ENCODE measurements at places on chromosomes 2 and 18.

- no peak for DNase-seq
Observed at GRCh38 chr2:83561592-83561991, 897.5 kb downstream of the SUCLG1 start.

DNA sequence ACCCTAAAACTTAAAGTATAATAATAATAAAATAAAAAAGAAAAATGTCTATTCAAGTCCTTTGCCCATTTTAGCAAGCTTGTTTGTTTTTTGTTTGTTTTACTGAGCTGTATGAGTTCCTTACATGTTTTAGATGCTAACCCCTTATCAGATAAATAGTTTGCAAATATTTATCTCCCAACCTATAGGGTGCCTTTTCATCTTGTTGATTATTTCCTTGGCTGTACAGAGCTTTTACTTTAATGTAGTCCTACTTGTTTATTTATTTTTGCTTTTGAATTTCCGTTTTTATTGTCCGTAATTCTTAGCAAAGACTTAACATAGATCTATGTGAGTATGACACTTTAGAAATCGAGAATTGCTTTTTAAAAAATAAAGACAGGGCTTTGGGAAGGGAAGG is 17.8 kb downstream of the PXDN start:
- DNase-seq: no peak

DNA sequence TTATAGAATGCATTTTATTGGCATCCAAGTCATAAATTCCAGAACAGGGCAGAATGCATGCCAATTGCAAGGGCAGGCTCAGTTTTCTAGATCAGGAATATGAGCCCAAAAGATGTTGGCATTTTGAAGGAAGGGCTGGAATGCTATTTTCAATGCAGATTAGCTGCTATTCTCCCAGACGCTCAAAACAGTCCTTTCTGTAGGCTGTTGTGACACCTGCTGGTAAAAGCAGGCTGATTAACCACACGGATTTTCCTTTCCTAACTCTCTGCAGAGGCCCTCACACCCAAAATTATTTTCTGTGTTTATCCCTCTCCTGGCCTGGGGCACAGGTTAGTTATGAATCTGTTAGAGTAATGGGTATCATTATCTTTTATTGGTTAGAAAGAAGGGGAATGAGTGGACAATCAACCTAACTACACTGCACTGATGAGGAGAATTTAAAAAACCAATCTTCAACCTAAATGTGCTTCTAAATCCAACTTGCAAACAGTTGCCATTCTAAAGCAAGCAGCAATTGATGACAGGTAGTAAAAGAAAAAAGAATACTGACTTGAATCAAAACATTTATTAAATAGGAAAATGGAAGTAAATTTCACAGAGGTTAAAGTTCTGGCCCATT is 94.0 kb downstream of the PLA2R1 start:
- DNase-seq: peak; percentile 25

GRCh38 chr2:241463276-241464135 is 44.9 kb downstream of the STK25 start:
- no peak for DNase-seq

- no peak for DNase-seq
Observed at GRCh38 chr2:174070281-174070680, 105.1 kb upstream of the SP3 start.

GRCh38 chr2:21710031-21710430 is 586.3 kb downstream of the TDRD15 start:
- no peak for DNase-seq

GRCh38 chr18:37261246-37261840 is 304.3 kb downstream of the CELF4 start:
- peak; percentile 24 for DNase-seq

- DNase-seq: no peak
Observed at GRCh38 chr18:66795051-66795450, 191.2 kb upstream of the CDH19 start.

GRCh38 chr2:220569112-220569897 is 941.9 kb downstream of the SLC4A3 start:
- DNase-seq: no peak

- DNase-seq: no peak
Observed at GRCh38 chr18:33427549-33427948, 13.0 kb downstream of the CCDC178 start.

DNA sequence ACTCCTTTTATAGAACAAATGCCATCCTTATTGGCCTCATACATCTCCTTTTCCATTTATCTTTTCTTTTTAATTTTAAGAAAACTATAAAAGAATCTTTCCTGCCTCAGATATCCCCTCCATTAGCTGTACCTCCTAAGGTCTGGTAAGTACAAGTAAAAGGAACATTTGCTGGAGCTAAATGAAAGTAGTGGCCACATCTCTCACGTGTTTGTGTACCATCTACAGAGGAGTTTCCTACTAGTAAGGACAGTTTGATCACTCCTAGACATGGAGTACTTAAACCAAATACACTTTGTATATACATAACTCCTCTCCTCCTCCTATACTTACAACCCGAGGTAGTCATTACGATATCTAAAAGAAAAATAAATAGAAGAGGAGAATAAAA is 504.8 kb downstream of the LRRTM4 start:
- no peak for DNase-seq

GRCh38 chr2:31170071-31170698 is 31.9 kb upstream of the GALNT14 start:
- peak; percentile 61 for DNase-seq

DNA sequence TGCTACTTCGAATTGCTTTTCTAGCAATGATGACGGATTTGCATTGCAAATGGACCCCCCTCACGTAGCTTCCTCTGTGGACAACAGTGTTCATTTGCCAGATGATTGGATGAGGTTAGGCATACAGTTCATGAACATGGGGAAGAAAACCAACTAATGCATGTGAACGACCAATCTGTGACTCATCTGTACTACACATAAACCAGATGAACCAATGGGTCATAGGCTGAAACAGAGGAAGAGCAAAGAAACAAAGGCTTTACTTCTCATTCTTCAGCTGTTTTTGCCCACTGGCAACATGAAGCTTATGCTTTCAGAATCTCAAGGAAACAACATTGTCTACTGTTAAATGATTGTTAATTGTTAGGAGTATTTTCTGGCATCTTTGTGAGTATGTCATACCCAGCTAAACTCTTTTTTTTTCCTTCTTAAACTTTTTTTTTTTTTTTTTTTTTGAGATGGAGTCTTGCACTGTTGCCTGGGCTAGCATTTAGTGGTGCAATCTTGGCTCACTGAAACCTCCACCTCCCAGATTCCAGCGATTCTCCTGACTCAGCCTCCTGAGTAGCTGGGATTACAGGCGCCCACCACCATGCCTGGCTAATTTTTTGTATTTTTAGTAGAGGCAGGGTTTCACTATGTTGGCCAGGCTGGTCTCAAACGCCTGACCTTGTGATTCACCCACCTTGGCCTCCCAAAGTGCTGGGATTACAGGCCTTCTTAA is 35.5 kb downstream of the EFEMP1 start:
- DNase-seq: no peak

- DNase-seq: no peak
Observed at GRCh38 chr2:105056245-105056644, 18.4 kb downstream of the MRPS9 start.

GRCh38 chr18:41765460-41765859 is 189.6 kb upstream of the PIK3C3 start:
- DNase-seq: no peak

DNA sequence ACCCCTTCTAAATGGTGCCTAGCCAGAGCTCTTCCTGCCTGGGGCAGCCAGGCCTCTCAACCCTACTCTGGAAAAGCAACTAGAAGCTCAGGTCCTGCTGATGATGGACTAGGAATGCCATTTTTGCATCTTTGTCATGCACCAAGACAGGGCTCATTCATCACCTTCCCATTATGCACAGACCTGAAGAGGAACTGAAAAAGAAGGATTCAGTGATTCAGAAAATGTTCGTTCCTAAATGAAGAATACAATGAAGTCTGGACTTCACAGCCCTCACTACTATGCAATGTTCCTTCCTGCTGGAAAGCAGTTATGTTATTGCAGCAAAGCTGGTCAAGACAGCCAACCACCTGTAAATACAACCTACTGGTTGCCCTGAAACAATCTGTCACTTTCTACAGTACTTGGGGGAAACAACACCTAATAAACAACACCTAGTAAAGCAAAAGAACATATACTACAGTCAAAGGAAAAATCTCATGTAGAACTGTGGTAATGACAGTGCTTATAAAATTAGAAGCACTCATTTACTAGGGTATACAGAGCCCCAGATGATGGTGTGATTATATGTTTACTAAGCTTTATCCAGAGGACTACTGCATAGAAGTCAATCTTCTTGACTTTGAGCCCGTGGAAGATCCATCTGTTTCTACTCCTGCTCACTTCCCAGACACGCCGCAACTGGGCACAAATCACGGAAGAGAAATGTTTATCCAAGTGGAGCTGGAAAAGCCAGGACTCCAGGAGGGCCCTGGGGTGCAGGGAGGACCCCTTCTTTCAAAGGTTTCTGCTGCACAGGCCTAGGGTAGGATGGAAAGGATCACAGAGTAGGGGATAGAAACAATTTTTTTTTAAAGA is 103.1 kb upstream of the THOC1 start:
- DNase-seq: no peak

DNA sequence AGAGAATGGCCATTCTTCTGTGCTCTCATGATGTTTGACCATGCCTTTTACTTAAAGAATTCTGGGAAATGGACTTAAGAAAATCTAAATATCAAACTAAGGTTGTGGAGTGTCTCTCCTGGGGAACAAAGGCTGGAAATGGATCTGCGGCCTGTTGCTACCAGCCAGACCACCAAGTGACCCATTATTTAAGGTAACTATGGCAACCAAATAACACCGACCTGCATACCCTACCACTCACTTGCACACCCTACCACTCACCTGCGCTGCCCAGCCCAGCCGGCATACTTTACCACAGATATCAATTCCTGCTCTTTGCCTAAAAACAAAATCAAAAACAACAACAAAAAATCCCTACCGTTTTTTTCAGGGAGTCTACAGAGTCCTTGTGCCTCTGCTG is 203.2 kb downstream of the NBAS start:
- no peak for DNase-seq

DNA sequence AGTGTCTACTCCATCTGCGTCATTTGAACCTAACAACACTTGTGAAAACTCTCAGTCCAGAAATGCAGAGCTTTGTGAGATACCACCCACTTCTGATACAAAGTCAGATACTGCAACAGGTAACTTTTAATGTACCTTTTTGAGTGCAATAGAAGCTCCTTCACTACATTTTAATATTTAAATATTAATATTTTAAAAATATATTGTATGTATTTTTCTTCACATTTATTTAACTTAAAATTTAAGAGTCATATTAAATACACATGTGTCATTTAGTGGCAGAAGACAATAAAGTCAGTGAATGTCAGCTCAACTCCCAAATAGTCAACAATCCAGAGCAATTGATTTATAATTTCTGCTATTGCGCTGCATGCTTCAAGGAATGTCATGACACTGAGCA is 13.9 kb downstream of the UBXN4 start:
- no peak for DNase-seq

DNA sequence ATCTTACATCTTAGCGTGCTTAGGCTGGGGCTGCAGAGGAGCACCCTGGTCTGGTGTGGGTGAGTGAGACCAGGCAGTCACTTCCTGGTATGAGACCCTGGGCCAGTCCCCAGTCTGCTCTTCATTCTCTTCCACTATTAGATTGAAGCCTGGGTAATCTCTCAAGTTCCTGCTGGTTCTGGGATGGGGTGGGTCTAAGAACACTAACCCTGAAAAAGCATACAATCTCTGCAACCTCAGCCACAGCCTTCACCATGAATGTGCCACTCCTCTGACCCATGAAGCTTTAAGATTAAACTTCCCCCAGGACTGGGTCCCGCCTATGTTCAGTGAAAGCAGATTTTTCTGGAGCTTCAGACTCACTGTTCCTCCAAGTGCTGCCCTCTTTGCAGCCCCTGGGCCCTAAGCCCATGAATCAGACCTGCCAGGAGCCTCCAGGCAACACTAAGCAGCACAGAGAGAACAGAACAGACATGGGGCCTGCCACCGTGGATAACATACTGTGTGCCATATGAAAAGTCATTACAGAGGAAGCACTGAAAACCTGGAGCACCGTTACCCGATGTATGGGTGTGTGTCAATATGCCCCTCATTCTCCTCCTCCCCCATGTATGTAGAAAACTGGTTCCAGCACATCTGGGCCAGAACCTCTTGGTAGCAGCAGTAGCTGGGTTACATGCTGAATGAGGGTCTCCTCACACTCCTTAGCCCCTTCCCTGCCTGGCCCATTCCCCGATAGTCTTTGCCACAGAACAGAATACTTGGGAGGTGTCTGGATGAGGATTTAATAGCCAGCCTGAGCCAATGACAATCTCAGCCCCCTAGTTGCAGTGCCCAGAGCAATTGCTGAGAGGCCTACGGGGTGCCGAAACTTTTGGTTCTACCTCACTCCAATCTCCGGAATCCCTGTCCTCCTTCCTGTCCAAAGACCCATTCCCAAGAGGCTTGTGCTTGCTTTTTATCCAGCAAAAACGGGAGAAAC is 2.7 kb upstream of the SIX2 start:
- no peak for DNase-seq

DNA sequence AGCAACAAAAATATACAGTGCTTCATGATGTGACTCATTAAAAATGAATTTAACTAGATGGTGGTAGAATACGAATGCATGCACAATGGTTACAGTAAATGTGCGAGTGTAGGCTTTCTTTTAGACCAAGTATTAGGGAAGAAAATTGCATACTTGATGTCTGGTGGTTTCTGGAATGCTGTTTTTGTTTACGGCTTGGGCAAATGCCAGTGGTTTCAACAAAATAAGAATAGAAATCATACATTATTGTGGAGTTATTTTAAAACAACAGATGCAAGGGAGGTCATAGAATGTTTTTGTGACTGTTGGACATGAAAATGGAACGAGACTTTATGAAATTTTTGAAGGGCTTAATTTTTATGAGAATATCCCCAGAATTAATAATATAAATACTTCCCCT is 580.9 kb downstream of the PLCL1 start:
- no peak for DNase-seq

- DNase-seq: peak; percentile 76
Observed at GRCh38 chr2:45014016-45014702, 4.9 kb upstream of the SIX2 start.

DNA sequence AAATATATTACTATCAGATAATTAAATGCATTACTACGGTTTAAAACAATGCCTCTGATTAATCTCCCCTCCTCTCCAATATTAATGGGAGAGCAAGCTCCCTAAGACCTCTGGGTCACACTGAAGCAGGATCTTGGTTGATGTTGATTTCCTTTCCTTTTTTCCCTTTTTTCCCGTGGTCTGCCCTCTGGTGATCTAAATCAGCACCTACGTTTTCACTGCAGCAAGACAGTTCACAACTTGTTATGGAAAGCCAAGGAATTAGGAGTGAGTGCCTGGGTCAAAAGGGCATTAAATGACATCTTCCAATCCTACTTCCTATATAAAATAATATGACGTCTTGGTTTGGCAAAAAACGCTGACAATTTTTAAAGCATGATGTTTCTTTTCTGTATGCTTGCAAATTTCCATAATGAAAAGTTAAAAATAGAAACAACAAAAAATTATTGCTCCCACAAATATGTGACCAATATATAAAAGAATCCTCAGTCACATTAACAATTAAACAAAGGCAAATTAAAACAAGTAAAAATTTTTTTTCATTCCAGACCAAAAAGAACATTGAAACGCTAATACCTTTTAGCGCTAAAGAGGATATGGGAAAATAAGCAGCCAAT is 7.9 kb upstream of the CFAP36 start:
- peak; percentile 78 for DNase-seq

GRCh38 chr2:60834270-60834717 is 47.1 kb upstream of the REL start:
- DNase-seq: no peak

GRCh38 chr2:170711196-170711773 is 3.9 kb upstream of the SP5 start:
- no peak for DNase-seq

Measured in SK-N-DZ (cell line).